ENCODE measurements at places on chromosomes 3 and 15. TPM values are rescaled to one million over a fixed set of nuclear protein-coding genes. Genes with fewer than 3 reads are reported as not detected.

MTFMT gene
- total RNA-seq, result 11.6 TPM

DNA sequence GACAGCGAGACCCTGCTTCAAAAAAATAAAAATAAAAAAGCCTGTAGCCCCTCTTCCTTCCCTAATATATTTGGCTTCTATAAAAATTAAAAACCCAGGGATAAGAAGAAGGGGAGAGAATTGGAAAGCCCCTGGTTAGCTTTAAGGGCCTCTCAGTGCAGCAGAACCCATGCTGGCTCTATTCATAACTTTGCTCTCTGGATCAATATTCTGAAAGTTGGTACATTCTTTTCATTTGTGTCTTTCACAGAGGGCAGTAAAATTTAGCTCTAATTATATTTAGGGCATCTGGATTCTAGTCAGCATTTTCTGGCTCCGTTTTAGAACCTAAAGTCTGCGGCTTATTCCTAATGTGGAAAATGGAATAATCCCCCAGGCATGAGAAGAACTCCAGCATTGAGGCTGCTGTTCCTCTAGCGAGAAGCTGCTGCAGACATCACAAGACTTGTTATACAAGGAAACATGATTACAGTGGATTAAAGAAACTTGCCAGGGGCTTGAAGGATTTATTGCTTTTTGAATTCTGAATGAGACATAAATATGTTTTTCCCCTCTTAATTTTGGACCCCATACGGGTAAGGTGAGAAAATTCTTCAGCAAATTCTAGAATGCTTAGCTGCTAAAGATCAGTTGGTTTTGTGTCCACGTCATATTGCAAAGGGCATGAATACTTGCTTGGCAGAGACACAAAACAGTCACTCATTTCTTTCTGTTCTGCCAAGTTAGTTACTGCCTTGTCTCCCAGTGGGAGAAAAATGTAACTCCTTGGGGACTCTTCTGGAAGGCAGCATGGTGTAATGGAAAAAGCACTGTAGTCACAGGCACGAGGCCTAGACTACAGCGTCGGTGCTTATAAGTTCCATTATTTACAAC lies 177.7 kb downstream of the VGLL4 start:
- ATAC-seq, result no peak

GRCh38 chr15:65044724-65045481 lies at the start of gene SLC51B:
TSS of gene SLC51B (plus strand) at chr15:65045387. CDS start at chr15:65050005, 4,618 bp downstream.
- no peak for ATAC-seq

DNA sequence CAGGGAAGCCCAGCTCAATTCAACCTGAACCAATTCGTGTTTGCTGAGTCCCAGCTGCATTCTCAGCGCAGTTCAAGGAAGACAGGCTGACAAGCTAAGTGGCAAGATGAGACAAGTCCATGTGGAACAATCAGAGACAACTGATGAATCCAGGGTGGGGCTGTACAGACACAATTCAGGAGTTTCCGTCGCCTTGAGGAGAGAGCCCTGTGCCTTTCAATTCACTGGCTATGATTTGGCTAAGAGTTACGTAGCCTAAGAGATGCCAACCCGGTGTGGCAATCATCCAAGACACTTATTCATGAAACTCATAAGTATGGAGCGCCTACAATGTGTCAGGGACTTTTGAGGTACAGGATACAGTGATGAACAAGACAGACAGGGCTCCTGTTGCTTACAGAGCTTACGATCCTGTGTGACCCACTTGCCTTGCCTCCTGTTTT lies 15.5 kb upstream of the ZBED2 start:
- ATAC-seq, result peak; percentile 52

XCR1 gene
- total RNA-seq, result 0.04 TPM

TUBGCP4 gene
- total RNA-seq, result 32.3 TPM

GOLGA8S gene
- total RNA-seq, result 0.08 TPM

DNA sequence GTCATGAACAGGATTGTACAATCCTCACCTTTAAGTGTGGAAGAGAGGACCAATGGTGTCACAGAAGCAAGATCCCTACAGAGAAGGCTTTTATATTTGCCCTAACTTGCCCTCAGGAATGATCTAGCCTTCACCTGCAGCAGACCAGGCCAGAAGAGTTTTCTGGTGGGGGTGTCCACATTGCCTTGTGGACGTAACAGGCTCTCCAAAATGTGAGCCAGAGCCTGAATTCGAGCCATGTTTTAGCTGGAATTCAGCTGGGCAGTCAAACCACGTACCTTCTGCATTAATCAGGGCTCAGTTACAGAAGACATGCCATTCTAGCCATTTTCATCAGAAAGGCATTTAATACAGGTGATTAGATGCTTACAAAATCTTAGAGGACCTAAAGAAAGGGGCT lies 23.6 kb upstream of the RAB7A start:
- ATAC-seq, result no peak

- ATAC-seq, result no peak
These were observed 301.0 kb upstream of the UMPS start for GRCh38 chr3:124429129-124429815.

CADM2 gene
- not detected for total RNA-seq

DNA sequence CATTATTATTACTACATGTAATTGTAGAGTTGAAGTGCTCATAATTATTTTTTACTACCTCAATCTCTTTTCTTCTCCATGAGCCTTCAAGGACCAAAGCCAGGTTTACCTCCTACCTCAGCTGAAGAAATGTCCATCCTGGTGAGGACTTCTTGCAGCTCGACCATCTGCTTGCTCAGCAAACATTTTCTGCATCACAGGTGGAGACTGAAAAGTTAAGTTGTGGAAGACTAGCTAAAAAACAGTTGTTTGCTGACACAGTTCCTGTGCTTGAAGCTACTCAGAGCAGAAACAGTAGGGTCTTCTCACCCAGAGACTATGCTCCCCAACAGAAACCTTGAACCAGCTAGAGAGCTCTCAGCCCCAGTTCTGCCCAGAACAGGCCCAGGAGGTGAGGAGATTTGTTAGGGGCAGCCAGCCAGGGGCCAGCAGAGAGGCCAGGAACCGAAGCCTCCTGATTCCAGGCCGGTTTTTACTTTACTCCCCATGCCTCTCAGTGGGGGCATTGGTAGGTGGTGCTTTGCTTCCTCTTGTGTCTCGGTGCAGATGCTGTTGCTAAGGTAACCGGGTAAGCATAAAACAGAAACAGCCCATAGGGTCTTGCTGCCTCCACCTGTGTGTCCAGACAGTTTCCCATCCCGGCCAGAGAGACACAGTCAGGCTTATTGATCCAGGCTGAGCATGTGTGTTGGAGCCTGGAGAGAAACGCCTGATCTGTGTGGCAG lies 54.9 kb downstream of the CCNL1 start:
- no peak for ATAC-seq

DNA sequence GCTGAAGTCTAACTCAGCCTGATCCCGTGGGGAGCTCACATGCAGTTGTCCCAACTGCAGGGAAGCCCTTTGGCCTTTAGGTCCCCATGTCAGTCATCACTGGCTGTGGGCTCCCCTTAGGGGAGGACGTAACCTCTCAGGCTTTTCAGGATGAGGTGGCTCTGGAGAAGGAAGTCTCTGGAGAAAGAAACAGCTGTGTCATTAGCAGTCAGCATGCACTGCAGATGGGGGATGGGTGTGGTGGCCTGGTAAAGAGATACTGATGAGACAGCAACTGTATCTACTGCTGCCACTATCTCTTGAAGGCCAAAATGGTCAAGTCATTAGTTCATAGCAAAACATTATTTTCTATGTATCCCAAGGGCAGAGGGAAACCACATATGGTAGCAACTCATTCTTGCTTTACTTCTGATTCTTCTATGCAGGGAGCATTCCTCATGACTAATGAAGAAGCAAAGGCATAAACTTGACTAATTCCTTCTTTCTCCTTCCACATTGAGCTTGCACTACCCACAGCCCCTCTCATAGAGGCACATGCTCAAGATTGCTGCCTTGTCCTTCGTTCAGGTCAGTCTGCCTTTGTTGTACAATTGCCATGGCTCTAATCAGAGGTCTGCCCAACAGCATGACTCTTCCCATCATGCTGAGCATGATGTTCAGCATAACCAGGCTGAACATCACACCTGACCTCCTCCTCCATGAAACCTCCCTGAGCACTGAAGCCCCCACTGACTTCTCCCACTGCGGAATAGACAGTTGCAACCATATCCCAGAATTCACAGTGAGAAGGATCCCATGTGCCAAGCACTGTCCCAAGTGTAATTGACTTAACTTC lies 47.8 kb upstream of the TMEM158 start:
- no peak for ATAC-seq
